ENCODE measurements at places on chromosomes 12 and 14.

DNA sequence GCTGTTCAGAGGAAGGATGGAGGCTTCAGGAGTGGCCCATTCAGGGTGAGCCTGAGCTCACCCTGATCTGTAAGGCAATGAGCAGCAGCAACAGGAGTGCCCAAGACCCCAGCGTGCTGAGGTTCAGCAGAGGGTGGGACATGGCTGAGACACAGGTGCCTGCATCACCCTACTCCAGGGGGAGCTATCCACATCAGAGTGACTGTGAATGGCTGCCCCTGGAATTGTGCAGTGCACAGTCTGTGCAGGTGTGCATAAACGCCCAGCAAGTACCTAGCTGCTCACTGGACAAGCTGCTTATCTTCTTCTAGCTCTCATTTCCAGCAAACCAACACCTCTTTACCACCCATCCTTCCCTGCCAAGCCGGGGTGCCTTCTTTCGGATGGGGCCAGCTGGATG is 140.6 kb upstream of the PRMT8 start:
- no peak for DNase-seq

GRCh38 chr12:26465419-26466097 is 270.2 kb downstream of the SSPN start:
- DNase-seq, result no peak

GRCh38 chr14:54947230-54947629 is 44.6 kb upstream of the GCH1 start:
- DNase-seq, result no peak

GRCh38 chr12:99131751-99132199 is 486.7 kb downstream of the APAF1 start:
- DNase-seq, result no peak

- DNase-seq, result no peak
Measured at GRCh38 chr12:76384560-76384959, 36.3 kb upstream of the BBS10 start.

- no peak for DNase-seq
Measured at GRCh38 chr14:58082011-58082410, 70.0 kb downstream of the ARMH4 start.

GRCh38 chr12:69981881-69982475 is 157.0 kb downstream of the MYRFL start:
- no peak for DNase-seq

- no peak for DNase-seq
Measured at GRCh38 chr12:49331380-49332222, 5.4 kb downstream of the C1QL4 start.

- DNase-seq, result no peak
Measured at GRCh38 chr14:84929086-84929485, 600.9 kb upstream of the FLRT2 start.

DNA sequence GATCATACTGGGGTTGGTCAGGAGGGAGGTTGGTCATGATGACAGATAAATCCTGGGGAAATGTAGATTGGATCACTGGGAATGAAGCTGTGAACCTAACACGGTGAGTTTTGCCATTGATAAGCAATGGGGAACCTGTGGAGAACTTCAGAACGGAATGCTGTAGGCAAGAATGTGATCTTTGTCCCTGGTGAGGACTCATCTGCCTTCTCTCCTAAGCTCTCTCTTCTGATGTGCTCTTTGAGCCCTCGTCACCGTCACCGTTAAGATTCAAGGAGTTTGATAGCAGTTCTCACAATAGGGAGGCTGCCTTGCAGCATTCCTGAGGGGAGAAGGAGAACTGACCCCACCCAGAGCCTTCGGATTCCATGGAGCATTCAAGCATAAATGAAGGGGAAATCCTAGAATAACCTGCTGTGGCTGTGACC is 217.6 kb downstream of the ANO6 start:
- no peak for DNase-seq

DNA sequence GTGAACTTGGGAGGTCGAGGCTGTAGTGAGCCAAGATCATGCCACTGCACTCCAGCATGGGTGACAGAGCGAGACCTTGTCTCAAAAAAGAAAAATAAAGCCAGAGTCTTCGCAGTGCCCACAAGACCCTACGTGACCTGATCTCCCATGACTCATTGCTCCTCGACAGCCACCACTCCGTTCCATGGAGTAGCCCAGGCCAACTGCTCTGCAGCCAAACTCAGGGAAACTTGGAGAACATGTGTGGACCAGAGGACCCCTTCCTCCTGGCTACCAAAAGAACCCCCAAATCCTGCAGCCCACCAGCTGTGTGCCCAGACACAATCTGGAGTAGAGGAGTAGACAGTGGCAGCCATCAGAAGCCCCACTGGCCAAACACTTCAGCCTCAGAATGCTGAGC is 32.1 kb upstream of the PPP2R5C start:
- no peak for DNase-seq

DNA sequence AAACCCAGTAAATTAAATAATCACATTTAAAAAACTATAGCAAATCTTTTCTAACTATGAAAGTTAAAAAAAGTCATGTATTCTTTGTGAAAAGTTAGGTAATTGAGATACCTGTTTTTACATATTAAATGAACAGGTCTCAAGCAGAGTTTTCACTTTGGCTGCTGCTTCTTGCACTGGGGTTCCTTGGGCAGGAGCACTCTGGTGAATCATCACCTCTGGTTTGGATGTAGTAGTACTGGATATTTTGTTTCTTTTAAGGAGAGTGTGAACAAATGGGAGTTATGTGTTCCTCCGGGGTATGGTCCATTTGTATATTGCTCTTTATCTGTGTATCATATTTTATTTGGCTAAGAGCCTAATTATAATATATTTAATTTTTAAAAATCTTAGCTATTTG is 82.7 kb downstream of the FUT8 start:
- no peak for DNase-seq

GRCh38 chr14:23055621-23056144 is 1.6 kb downstream of the CDH24 start:
- DNase-seq, result no peak

DNA sequence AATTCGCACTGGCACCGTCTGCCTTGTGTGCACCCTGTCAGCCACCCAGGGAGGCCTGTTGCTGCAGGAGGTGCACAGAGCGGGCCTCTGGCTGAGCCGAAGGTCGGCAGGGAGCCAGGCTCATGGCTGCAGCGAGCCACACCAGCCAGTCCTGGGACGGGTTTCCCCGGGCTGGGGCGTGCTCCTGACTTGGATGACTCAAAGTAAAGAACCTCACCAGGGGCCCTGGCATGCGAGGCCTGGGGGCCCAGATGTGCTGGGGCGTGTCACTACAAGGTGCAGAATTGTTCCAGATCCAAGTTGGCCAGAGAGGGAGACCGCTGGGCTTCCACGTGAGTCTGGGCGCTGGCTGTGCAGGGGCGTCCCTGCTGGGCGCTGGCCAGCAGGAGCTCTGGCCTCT is 34.5 kb downstream of the FBRSL1 start:
- DNase-seq, result no peak

Measured in CMK (cell line).